ENCODE measurements at places on chromosomes 3 and 15.

DNA sequence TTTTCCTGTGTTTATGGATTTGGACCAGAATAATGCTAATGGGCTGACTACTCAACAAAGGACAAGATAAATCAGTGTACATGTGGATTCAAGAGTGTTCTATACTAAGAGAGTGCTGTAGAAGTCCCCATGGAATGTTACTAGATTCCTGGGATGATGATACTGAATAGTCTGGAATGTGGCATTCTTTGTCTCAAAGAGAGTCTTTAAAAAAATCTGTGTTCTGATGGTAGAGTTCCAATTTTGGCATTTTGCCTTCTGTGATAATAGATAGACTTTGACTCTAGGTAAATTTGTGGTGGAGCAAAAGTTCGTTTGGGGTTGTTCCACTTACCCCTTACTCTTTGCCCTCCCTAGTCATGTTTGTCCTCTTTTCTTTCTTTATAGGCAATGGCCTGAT lies 43.7 kb downstream of the NMD3 start:
- no peak for DNase-seq

DNA sequence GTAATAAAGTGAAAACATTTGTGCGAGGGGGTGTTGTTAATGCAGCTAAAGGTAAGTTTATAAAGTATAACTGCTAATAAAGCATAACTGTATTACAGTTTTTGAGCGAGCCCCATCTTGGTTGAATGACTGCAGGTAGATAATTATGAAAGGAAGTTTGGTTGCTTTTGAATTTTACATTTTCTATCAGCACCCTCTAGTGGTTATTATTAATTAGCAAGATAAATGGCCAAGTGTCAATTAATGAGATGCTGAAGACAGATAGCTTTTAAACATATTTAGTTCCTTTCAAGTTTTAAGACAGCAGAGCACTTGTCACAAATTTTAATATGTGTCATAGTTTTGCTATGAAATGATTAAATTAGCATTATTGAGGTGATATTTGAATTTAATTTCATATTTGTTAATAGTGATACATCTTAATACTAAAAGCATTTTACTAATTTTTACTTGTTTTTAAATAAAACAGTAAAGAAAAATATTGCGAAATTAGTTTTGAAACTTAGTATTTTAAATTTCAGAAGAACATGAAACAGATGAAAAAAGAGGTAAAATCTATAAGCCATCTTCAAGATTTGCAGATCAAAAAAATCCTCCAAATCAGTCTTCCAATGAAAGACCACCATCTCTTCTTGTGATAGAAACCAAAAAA lies 15.1 kb downstream of the U2SURP start:
- DNase-seq: no peak

- DNase-seq: no peak
Observed at GRCh38 chr3:87047852-87048251, 56.9 kb upstream of the VGLL3 start.

- no peak for DNase-seq
Observed at GRCh38 chr3:42216302-42216701, 49.7 kb downstream of the CCK start.

- no peak for DNase-seq
Observed at GRCh38 chr3:192844836-192845525, 72.7 kb downstream of the MB21D2 start.

DNA sequence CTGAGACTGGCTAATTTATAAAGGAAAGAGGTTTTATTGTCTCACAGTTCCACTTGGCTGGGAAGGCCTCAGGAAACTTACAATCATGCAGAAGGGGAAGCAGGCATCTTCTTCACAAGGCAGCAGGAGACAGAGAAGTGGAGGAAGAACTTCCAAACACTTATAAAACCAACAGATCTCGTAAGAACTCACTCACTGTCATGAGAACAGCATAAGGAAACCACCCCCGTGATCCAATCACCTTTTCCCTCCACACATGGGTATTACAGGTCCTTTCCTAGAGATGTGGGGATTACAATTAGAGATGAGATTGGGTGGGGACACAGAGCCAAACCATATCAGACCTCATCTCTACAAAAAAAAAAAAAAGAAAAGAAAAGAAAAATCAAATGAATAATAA lies 25.7 kb downstream of the CGGBP1 start:
- no peak for DNase-seq

GRCh38 chr3:71066849-71067261 lies 516.7 kb downstream of the FOXP1 start:
- DNase-seq: no peak

DNA sequence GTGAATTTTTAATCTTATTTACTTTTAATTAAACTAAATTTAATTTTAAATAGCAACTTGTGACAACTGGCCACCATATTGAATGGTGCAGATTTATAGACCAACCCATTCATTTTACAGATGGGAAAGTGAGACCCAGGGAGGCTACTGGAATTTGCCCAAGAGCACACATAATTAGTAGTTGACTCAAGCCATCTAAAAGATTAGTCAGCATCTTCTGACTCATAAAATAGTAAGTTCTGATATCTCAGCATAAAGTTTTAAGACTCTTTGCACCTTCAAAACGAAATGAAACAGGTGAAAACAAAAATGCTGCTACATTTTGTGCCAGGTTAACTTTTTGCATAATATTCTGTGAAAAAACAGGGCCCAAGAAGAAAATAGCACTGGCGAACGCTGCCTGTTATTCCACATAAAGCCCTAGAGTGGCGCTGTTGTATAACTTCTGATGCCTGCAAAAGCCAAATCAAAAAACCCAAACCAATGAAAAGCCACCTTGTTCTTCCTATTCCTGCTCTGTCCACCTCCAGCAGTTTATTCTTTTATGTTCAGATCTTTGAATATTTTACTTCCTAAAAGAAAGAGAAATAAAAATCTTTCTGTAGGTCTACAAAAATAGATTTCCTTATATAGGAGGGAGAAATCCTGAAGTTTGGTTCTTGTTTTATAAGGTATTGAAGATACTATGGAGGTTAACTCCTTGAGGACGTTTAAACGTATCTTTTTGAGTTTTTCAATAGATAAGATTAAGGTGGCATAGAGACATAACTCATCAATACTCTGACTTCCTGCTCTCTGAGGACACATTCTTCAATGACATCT lies 62.8 kb downstream of the OTOL1 start:
- DNase-seq: no peak

- no peak for DNase-seq
Observed at GRCh38 chr3:37491343-37491742, 317.0 kb upstream of the LRRFIP2 start.

- DNase-seq: no peak
Observed at GRCh38 chr3:110938629-110939028, 133.0 kb upstream of the NECTIN3 start.

DNA sequence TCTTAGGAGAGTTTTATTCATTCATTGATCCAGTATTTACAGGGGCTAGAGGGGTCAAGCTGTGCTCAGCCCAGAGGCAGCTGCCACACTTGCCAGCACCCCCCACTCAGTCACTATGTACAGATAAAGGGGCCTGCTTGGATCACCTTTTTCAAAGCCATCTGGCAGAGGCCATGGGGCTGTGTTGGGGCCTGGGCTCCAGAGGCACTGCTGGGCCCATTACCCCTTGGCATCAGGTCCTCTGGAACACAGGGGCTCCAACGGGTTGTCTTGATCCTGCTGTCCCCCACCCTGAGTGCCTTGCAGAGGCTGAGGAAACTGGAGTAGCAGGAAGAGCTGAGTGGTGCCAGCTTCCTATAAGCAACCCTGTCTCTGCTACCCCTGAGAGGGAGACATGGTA lies 43.9 kb downstream of the SEMA3G start:
- DNase-seq: no peak

Measured in stimulated activated CD4-positive, alpha-beta T cell treated with anti-CD3 and anti-CD28 coated beads, TNF-alpha, amount 100 ng/mL, for 4 hours (primary cell).